ENCODE measurements at places on chromosomes 7 and 10.

- DNase-seq, result no peak
Measured at GRCh38 chr10:130804778-130805634, 506.5 kb downstream of the TCERG1L start.

GRCh38 chr10:67723601-67724000, 27.6 kb upstream of the CTNNA3 start:
- no peak for DNase-seq

GRCh38 chr7:30396389-30396788, 82.2 kb downstream of the NOD1 start:
- DNase-seq, result no peak

DNA sequence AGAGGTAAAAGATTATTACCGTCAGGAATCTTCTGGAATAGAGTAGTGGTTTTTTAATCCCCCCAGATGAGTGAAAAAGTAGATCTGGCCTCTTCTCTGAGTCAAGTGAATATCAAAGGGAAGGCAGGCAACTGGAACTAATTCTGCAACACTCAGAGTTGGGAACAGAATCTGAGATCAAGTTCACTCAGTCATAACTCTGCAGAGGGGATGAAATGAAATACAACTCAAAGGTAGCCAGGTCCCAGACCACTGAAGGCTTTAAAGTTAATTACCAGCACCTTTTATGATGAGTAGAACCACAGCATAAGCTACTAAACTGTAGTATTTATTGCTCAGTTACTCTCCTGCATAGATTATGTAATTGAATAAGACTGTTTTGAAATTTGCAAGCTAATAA, 455.6 kb upstream of the AKR1E2 start:
- no peak for DNase-seq

GRCh38 chr7:18495412-18496340, at the start of gene HDAC9:
Gene HDAC9, plus strand, starts transcription at chr7:18495749. Its CDS starts 554 bp downstream, at chr7:18496303.
- DNase-seq, result no peak

DNA sequence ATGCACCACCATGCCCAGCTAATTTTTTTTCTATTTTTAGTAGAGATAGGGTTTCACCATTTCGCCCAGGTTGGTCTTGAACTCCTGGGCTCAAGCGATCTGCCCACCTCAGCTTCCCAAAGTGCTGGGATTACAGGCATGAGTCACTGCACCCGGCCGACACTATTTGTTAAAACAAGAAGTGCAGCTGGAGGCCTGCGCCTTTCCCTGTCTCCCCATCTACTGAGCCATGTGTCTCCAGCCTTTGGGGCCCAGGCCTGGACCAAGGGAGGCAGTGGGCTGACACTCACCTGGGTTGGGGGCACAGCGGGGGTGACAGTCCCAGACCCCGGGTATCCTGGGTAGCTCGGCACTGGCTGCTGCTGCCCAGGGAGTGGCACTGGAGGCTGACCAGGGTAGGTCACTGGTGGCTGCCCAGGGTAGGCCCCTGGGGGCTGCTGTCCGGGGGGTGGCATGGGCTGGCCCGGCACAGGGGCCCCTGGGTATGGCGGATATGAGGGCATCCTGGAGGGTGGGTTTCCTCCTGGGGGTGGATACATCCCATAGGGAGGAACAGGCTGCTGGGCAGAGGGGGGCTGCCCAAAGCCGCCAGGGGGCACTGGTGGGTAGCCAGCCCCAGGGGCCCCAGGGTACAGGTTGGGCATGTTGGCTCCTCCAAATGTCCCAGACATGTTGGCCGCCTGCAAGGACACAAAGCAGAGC, 36.3 kb downstream of the PLAC9 start:
- no peak for DNase-seq

- DNase-seq, result no peak
Measured at GRCh38 chr7:154427533-154427932, 375.3 kb downstream of the DPP6 start.

DNA sequence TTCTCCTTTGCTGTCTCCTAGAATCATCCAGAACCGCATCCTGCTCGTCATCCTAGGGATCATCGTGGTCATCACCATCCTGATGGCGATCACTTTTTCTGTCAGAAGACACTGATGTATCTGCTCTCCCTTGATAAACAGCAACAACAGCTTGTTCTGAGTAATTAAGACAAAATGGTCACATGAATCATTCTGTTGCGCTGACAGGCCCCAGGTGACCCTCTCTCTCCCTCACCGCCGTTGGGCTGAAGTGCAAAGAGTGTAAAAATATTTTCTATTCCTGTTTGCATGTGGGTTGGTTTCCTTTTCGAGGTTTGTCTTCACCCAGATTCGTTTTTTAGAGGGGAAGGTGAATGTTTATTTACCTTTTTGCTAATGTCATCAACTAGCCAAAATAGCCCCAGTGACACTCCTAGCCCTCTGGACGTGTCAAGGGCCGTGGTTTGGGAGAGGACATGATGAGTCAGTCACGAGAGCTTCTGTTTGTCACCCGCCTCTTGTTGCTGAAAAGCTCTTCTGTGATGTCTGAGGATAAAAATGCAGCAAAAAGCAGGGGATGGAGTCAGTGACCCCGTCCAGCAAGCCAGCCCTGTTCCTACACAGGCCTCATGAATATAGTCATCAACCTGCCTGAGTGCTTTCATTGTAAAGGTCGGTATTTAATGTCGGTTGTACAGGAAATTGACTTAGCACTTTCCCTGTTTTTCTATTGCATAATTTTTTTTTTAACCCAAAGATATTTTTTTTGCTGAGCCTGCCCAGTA, 134.6 kb upstream of the TCF7L2 start:
- peak; percentile 85 for DNase-seq
